ENCODE measurements at places on chromosomes 13 and 19.

- DNase-seq, result no peak
These were observed 2316.2 kb upstream of the PCDH20 start for GRCh38 chr13:63731896-63732295.

DNA sequence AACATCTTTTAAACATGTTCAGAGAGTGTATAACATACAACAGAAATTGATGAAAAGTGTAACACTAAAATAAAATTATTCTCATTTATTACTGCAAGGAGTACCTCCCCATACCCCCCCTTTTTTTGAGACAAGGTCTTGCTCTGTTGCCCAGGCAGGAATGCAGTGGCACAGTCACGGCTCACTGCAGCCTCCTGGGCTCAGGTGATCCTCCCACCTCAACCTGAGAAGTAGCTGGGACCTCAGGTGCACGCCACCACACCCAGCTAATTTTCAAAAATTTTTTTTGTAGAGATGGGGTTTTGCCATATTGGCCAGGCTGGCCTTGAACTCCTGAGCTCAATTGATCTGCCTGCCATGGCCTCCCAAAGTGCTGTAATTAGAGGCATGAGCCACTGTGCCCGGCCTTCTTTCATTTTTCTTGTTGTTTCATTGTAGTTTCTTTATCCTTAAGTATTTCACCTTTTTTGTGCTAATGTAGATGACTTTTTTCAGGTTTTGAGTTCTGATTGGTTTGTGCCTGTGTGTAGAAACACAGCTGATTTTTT is 28.3 kb downstream of the GATAD2A start:
- DNase-seq, result no peak

DNA sequence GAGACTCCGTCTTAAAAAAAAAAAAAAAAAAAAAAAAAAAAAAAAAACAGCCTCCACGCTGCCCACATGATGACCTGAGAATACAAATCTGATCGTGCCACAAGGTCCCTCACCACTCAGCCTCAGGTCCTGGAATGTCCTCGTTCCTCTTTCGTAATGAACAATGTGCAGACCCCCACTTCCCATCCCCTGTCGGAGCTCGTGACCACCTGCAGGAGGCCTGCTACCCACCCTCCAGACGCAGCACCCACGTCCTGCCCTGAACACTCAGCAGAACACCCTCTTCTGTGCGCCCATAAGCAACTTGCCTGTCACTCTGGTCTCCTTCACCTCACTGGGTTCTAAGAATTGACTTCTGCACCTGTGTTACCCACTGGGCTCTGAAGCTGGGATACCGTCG is 166.4 kb downstream of the KATNAL1 start:
- no peak for DNase-seq

- no peak for DNase-seq
These were observed 400.0 kb upstream of the TSHZ3 start for GRCh38 chr19:31749231-31749630.

GRCh38 chr13:59970847-59971246 is 192.9 kb downstream of the DIAPH3 start:
- DNase-seq, result no peak

- no peak for DNase-seq
These were observed 1.8 kb downstream of the GADD45B start for GRCh38 chr19:2477732-2478191.

DNA sequence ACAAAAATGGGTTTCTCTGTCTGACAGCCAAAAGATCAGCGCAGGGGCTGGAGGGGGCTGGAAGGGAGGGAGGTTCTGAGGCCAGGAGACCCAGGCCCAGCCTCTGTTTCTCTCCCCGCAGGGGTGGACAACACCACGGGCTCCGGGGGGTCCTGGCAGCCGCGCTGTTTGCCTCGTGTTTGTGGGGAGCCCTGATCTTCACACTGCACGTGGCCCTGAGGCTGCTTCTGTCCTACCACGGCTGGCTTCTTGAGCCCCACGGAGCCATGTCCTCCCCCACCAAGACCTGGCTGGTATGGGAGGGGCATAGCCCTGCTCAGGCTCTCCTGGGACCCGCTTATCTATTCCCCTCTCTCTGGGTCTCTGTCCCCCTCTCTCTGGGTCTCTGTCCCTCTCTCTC is 9.6 kb downstream of the CPT1C start:
- DNase-seq, result no peak

GRCh38 chr19:30896554-30896953 is 452.7 kb downstream of the TSHZ3 start:
- DNase-seq, result no peak

GRCh38 chr19:2248136-2249009 is 750 bp upstream of the AMH start:
- no peak for DNase-seq

DNA sequence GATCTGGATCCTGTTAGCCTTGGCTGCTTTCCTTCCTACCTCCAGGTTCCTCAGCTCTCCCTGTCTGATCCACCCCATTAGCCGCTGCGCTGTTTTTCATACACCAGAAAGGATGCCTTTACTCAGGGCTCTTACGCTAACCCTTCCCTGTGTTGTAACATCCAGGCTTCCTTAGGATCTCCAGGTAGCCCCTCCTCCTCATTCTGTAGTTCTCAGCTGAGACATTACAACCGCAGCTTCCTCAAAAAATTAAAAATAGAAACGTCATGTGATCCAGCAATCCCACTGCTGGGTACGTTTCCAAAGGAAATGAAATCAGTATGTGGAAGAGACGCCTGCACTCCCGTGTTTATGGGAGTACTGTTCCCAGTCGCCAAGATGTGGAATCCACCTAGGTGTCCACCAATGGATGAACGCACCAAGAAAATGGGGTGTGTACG is 18.4 kb upstream of the MYADM start:
- no peak for DNase-seq
